ENCODE measurements at places on chromosomes 12 and 14.

- no peak for DNase-seq
Observed at GRCh38 chr14:37232907-37233481, 35.3 kb downstream of the MIPOL1 start.

DNA sequence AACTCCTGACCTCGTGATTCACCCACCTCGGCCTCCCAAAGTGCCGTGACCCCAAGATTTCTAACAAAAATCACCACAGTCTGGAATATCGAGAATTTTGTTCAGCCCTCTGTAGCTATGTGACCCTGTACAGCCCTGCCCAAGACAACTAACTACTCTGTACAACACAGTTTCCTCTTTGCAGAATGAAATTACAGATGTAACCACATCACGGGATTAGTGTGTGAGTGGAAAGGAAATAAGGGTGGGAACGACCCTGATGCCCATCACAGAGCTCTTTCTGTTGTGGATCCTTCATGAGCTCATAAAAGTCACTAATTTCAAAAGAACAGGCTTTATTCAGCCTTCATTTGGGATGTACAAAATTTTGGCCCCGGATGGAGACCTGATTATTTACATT lies 50.5 kb upstream of the KRR1 start:
- DNase-seq, result no peak

- DNase-seq, result no peak
Observed at GRCh38 chr12:113133036-113133435, 2.5 kb downstream of the RASAL1 start.

- no peak for DNase-seq
Observed at GRCh38 chr12:132305560-132305966, 23.8 kb downstream of the GALNT9 start.

DNA sequence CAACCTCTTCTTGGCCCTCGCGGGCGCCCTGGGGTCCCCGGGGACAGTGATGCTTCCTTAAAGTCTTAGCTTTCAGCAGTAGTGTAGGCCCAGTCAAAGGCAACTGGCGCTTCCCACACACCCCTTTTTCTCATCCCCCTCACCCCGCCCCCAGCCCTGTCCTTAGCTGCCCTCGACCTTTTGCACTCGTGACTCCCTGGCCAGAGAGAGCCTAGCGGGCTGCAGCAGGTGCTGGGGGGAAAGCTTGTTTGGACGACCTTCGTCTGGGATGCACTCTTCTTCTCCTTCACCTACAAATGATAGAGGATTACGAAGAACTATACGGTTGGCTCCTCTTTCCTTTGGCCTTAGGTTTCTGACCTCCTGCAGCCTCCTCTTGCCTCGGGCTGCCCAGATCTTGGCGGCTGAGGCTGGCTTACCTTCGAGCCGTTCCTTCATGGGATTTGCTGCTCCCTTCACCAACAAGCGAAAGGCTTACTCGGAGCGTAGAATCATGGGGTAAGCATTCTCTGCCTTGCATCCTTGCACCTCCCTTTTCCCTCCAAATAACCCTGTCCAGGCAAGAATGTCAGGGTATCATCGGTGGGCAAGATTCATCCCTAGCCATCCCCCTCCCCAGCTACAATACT lies 815 bp downstream of the COQ10A start:
- no peak for DNase-seq

GRCh38 chr14:81433378-81433777 lies 33.3 kb upstream of the STON2 start:
- no peak for DNase-seq

- no peak for DNase-seq
Observed at GRCh38 chr12:105060715-105061378, 23.4 kb downstream of the ALDH1L2 start.

DNA sequence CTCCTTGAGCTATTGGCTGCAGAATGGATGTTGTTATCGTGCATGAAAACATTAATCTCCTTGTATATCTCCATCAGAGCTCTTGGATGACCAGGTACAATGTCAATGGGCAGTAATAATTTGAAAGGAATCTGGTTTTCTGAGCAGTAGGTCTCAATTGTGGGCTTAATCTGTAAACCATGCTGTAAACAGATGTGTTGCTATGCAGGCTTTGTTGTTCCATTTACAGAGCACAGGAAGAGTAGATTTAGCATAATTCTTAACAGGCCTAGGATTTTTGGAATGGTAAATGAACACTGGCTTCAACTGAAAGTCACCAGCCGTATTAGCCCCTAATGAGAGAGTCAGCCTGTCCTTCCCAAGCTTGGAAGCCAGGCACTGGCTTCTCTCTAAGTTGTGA lies 50.4 kb downstream of the ATG14 start:
- DNase-seq, result no peak

GRCh38 chr14:71240866-71241520 lies 333.7 kb downstream of the PCNX1 start:
- no peak for DNase-seq
